ENCODE measurements at places on chromosomes 13 and 19. TPM values are rescaled to one million over a fixed set of nuclear protein-coding genes. Genes with fewer than 3 reads are reported as not detected.

The ZNF77 gene
- 3.7 TPM for total RNA-seq

The PRSS57 gene
- not detected for total RNA-seq

The CEACAM8 gene
- not detected for total RNA-seq

The HCN2 gene
- 1.3 TPM for total RNA-seq

The APOC4 gene
- total RNA-seq, result not detected

The NUP62 gene
- 122 TPM for total RNA-seq

The ZNF57 gene
- 4.5 TPM for total RNA-seq

The ZSCAN4 gene
- total RNA-seq, result not detected

The PALM3 gene
- total RNA-seq, result not detected

All from activated CD8-positive, alpha-beta T cell treated with anti-CD3 and anti-CD28 coated beads, Interleukin-2, amount 10 ng/mL, durations not matched to agents 7 days and 5 days (primary cell).